Psoas muscle (tissue), 8 donors: ENCODE measurements at places on chromosomes 12 and 14. TPM values are rescaled to one million over a fixed set of nuclear protein-coding genes. Genes with fewer than 3 reads are reported as not detected.

The GPR68 gene
- 0.27 TPM for total RNA-seq

GRCh38 chr14:54349713-54350112 is 47.1 kb upstream of the CDKN3 start:
- no peak for DNase-seq

DNA sequence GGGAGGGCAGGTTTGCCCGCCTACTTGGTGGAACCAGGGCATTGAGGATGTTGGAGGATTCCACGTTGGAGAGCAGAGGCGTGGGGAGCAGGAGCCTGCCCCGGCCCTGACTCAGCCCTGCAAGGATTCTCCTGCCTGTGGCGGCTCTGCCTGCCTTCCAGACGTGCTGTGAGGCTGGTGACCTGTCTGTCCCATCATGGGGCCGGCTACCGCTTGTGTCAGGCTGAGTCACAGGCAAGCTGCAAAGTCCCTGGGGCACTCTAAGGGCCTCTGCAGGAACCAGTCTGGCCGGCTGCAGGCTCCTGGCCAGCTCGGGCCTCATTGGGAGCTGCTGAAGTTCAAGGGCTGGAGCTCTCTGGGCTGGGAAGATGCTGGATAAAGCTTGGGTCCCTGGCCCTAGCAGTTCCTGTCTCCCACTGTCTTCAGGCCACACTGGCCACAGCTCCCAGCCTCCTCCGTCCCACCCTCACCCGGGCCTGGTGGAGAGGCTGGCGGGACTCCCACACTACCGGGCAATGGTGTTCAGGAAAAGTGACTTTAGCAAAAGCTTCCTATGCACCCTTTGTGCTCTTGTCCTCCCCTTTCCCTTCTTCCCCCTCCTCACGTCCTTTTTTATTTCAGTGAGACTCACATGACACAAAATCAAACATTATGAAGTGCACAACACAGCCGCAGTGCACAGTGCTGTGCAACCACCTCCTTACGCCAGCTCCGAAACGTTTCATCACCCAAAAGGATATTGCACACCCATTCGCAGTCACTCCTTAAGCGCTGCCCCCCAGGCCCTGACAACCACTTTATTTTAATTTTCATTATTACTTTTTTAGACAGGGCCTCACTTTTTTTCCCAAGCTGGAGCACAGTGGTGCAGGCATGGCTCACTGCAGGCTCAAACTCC is 22.0 kb upstream of the ULK1 start:
- DNase-seq, result no peak

The BDKRB1 gene
- total RNA-seq, result not detected

DNA sequence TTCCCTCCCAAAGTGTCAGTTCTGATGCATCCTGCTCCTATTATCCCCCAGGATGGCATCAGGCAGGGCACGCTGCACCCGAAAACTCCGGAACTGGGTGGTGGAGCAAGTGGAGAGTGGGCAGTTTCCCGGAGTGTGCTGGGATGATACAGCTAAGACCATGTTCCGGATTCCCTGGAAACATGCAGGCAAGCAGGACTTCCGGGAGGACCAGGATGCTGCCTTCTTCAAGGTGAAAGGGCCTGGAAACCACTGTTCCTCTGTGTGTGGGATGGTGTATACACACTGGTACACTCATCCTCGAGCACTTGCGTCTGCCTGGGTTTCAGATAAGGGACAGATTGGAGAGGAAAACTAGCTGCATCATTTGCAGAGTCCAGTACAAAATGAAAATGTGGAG is 1.0 kb downstream of the IRF9 start:
- DNase-seq, result peak; percentile 42

The OR6C2 gene
- total RNA-seq, result not detected

DNA sequence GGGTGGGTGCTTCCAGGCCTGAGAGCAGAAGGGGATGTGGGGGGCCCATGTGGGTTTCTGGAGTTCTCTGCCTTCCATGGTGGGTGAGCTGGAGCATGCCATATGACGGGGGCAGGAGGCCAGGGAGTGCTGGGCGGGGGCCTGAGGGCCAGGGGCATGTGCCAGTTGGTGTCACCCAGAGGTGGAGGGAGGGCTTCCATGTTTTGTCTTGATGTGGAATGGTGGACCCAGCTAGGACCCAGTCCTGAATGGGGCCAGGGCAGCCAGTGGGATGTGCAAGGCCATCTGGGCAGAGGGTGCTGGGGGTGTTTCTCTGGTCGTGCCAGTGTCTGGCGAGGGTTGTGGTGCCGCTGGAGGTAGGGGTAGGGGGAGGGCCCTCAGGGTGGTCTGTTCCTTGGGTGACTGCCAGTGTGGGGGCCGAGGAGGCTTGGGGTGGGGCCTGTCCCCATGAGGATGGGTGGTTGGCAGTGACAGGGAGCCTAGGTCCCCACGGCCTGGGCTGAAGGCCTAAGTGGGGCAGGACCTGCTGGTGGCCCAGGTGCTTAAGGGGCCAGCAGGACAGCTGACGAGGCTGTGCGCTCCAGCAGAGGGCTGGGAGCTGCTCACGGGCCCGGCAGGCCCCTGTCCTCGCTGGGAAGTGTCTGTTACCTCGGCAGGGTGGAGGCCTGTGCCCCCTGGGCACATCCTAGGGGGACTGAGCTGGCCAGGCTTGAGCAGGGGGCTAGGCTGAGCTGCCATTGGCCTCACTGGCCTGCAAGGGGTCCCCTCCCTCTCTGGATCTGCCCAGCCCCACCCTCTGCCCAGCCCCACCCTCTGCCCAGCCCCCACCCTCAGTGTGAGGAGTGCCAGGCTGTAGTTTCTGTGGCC is 26.8 kb downstream of the CEP170B start:
- DNase-seq, result peak; percentile 45

DNA sequence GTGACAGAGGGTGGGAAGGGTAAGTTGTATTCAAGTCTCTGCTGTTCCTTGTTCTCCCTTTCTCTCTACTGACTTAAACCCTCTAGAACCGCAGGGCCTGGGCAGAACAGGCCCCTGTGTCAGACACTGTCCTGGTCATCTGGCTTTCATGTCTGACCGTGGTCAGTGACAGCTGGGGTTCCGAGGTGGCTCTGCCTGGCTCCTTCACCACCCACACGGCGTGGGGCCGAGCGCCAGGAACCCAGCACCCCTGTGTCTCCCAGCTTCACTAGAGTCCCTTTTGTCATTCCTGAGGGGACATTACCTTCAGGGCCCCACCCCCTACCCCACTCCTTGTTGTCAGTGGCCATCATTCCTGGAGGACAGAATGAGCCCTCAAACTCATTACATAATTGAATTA is 168.9 kb downstream of the ADGRD1 start:
- DNase-seq, result no peak

DNA sequence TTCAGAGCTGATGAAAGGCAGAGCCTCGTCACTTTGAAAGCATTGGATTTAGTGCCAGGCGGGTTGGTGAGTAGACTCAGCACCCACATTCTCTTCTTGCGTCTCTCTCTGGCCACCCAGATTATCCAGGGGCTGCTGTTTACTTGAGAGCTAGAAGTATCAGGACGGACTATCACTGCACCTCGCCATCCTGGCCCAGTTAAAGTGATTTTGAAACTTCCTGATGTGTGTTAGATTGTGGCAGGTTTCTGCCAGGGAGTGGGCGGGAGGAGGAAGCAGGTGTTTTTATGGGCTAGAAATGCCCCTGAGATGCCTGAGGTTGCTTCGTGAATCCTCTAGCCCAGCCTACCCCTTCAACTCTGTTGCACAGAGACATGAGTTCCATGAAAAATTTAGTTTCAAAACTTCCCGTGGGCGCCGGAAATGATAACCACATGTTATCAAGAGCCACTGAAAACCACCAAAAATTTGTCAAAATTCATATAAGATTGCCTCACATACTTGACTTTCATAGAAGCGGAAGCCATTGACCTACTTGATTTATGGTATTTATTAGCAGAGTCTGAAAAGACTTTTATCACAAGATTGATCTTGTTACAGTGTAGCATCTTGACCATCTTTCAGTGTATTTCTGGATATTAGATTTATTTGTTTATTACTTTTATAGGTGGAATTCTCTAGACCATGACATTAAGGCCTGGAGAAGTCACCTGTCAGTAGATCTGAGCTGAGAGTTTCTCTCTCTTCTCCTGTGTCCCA is 466.0 kb downstream of the RAD51B start:
- DNase-seq, result no peak

The GDF3 gene
- total RNA-seq, result not detected

DNA sequence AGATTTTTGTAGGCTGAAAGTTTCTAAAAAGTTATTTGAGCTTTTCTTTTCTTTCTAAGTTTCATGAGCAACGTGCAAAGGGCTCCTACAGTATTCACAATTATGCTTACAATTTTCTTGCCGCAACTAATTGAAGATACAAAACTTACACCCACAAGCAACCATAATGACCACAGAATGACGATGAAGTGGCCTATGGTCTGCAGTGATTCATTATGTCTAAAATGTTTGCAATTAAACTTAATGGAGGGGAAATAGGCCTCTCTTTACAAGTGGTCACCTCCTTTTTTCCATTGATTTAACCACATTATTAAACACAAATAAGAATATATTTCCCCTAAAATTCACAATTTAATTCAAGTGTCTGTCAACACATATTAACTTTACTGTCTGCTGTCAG is 732.6 kb upstream of the FLRT2 start:
- no peak for DNase-seq

- DNase-seq, result no peak
Observed at GRCh38 chr14:56964895-56965294, 154.6 kb upstream of the OTX2 start.

DNA sequence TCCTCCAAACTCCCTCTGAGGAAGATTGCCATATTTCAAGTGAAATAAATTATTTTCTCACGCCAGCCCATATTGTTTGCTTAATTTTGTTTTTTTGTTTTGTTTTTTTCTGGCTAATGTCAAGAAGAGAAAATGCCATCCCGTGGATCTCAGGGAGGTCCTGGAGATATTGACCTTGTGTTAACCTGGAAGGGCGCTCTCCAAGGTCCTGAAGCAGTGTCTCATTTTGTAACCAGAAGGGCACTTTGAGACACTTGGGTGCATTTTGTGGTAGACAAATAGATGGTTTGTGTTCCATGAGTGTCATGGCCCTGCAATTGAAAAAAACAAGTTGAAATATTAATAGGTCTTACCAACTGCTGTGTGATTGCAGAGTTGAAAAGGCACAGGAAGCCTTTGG is 268.9 kb downstream of the SUDS3 start:
- no peak for DNase-seq

GRCh38 chr12:49882851-49883464 is 20.7 kb downstream of the FAIM2 start:
- DNase-seq, result no peak

The NKX2-1 gene
- not detected for total RNA-seq

The CLEC2A gene
- not detected for total RNA-seq

DNA sequence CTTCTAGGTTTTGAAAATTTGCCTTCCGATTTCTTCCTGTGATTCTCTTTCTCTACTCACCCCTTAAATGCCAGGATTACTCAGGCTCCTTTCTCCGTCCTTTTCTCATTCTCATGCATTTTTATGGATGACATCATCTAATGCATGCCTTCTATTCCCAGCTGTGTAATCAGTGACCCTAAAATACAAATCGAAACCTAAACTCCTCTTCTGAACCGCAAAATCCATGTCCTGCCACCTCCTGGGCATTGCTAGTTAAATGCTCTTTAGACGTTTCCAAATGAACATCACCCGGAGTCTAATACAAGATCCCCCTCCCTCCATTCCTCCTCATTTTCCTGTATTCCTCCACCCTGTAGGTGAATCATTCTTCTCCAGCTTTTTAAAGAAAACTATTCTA is 1703.1 kb upstream of the FLRT2 start:
- no peak for DNase-seq

GRCh38 chr12:6315704-6316597 is 5.5 kb downstream of the PLEKHG6 start:
- DNase-seq, result no peak

The GSG1 gene
- not detected for total RNA-seq

DNA sequence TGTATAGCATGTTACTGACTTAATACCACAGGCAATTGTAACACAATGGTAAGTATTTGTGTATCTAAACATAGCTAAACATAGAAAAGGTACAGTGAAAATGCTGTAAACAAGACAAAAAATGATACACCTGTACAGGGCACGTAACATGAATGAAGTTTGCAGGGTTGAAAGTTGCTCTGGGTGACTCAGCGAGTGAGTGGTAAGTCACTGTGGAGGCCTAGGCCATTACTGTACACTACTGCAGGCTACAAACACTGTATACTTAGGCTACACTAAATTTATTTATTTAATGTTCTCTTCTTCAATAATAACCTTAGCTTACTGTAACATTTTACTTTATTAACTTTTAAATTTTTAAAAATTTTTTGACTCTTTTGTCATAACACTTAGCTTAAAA is 158.4 kb downstream of the IPO8 start:
- no peak for DNase-seq

GRCh38 chr14:73833034-73833433 is 18.6 kb upstream of the PTGR2 start:
- DNase-seq, result no peak

The KERA gene
- not detected for total RNA-seq

GRCh38 chr12:111322336-111323250 is 46.3 kb downstream of the PHETA1 start:
- DNase-seq, result no peak

GRCh38 chr14:50360093-50360492 is 36.6 kb downstream of the CDKL1 start:
- DNase-seq, result no peak

The SERPINA12 gene
- total RNA-seq, result not detected

DNA sequence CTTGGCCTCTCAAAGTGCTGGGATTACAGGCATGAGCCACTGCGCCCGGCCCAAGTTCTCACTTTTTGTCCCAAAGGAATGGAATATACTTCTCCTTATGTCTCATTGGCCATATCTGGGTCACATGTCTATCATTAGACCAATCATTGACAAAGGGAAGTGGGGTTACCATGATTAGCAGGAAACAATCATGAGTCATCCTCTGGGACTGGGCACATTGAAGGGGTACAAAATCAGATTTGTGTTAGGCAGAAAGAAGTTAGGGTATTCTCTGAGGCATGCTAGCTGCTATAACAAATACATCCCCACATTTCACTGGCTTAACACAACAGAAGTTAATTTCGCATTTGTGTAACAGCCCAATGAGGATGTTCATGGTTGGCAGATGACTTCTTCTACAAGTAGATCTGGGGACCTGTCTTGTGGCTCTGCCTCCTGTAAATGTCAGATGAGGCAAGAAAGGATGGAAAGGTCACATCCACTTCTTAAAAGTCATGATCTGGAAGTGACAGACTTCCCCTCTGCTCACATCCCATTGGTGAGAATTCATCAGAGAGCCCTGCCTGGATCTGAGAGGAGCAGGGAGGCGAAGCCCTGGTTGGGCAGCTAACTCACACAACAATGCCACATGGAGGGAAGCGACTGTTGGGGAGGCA is 3.1 kb downstream of the CCDC63 start:
- DNase-seq, result no peak
